Caco-2 (cell line): ENCODE measurements at places on chromosomes 16 and 17. TPM values are rescaled to one million over a fixed set of nuclear protein-coding genes. Genes with fewer than 3 reads are reported as not detected.

Gene MLKL
- 9.7 and 10.8 TPM in 2 replicates for total RNA-seq

Gene CPNE7
- 40.4 and 50.0 TPM in 2 replicates for total RNA-seq

Gene SSTR5
- total RNA-seq, result 0.23 and 0.30 TPM in 2 replicates

Gene CDYL2
- 0.95 and 1.8 TPM in 2 replicates for total RNA-seq

Gene TBC1D3H
- not detected in 2 replicates for total RNA-seq

Gene PHAF1
- total RNA-seq, result 34.4 and 38.5 TPM in 2 replicates

DNA sequence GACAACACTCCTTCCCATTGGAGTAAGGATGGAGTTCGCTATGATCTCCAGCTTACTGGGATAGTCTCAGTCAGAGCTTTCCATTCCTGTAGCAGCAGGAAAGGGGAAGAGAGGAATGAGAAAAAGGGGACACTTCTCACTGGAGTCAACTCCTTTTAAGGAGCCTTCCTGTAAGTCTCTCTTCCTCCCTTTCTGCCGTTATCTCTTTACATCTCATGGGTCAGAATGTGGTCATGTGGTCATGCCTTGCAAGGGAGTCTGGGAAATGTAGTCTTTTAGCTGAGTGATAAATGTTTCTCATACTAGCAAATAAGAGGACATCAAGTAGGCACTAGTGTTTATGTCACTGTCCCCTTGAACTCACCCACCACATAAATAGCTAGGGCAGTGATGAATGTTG is 227.3 kb downstream of the HAPSTR1 start:
- no peak for DNase-seq

- no peak for DNase-seq
Measured at GRCh38 chr16:56005958-56006357, 130.8 kb upstream of the CES5A start.

- DNase-seq, result no peak
Measured at GRCh38 chr16:69848637-69849545, 86.8 kb downstream of the WWP2 start.

DNA sequence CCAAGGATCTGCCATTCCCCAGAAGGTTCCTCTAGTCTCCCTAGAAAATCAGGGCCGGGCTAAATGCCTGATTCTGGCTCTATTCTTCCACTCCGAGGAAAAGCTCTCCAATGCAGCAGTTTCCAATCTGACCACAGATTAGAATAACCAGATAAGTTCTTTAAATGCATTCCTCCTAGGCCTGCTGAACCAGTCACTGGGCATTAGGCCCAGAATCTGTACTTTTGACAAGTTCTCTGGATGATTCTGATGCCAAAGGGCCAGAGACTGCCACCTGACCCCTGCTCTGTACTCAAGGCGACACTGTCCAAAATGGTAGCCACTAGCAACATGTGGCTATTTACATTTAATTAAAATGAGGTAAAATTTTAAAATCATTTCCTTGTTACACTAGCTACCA is 22.3 kb downstream of the MAP3K14 start:
- no peak for DNase-seq

DNA sequence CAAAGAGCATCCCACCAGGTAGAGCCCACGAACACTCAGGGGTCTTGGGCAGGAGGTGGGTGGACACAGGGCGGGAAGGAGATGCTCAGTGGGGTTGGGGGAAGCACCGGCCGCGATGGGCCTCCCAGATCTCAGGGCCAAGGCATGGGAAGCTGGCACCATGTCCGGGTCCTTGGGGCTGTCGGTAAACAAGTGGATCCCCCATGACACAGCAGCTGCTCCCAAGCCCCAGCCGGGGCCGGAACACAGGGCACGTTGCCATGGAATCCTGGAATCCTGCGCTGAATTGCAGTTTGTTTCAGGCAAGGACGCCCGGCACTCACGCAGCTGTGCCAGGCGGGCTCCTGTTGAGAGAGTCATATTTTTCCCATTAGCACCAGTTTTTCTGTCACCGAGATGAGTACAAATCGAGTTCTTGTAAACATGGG is 23.0 kb upstream of the CHMP6 start:
- DNase-seq, result no peak

GRCh38 chr16:17835118-17835876 is 364.5 kb upstream of the XYLT1 start:
- DNase-seq, result no peak

GRCh38 chr16:21566891-21567414 is 32.4 kb upstream of the METTL9 start:
- no peak for DNase-seq

- no peak for DNase-seq
Measured at GRCh38 chr17:6823011-6823442, 8.5 kb downstream of the TEKT1 start.

- no peak for DNase-seq
Measured at GRCh38 chr17:67466251-67466796, 89.2 kb downstream of the PITPNC1 start.

- DNase-seq, result peak; percentile 95
Measured at GRCh38 chr17:38663125-38663751, 11.5 kb downstream of the EPOP start.

DNA sequence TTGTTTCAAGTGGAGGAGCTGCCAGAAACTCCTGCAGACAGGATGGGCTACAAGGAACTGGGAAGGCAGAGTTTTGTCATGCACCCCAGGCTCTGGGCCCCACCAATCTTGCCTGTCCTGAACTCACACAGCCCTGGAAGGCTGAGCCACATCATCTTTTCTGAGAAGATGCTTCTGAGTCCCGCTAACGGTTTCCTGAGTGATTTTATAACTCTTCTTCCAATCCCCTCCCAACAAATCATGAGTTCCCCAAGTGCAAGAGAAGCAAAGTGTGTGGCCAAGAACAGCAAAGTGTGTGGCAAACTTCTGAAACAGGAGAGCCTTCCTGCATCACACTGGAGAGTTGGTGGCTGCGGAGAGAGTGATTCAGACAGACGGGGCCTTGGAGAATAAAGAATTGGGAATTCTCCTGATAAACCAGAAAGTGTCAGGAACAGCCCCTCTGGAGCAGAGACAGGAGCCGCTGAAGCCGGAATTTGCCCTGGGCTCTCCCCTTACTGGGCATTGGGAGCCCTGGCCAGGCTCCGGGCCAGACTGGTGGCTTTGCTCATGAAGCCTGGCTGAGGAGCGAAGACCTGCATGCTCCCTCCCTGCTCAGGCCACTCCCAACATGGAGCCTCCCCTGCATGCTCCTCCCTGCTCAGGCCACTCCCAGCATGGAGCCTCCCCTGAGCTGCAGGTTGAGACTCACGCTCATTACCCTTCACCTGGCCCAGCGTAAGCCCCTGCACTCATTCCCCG is 47.2 kb downstream of the PITPNM3 start:
- DNase-seq, result no peak

DNA sequence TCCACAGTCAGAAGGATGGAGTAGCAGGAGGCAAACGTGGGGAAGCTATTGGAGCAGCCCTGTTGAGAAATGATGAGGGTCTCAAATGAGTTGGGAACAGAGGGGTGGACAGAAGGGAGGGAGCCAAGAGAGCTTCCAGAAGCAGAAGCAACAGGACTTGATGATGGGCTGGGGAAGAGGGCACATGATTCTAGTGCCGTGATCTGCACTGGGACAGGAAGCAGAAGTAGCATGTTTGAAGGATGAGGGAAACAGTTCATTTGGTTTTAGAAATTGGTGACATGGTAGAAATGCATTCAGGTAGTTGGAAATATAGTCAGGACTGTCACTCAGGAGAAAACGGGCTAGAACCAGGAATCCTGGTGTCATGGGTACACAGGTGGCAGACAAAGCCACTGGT is 19.4 kb downstream of the EMP2 start:
- DNase-seq, result no peak

DNA sequence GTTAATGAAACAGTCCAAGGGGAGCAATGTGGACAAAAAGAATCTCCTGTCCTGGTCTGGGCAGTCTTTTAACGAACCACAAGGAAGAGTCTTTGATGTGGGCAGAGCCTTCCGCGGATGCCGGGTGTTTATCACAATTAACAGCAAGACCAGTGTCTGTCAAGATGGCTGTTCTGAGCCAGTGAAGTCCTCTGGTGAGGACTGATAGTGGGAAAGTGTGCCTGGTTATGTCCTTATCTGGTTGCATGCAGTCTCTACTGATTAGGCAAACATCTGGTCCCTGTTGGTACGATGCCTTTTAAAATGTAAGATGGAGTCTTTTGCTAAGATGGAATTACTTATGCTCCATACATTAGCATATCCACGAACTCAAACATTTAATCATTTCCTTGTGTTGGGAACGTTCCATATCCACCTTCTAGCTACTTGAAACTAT is 88.5 kb downstream of the ZNF18 start:
- no peak for DNase-seq

DNA sequence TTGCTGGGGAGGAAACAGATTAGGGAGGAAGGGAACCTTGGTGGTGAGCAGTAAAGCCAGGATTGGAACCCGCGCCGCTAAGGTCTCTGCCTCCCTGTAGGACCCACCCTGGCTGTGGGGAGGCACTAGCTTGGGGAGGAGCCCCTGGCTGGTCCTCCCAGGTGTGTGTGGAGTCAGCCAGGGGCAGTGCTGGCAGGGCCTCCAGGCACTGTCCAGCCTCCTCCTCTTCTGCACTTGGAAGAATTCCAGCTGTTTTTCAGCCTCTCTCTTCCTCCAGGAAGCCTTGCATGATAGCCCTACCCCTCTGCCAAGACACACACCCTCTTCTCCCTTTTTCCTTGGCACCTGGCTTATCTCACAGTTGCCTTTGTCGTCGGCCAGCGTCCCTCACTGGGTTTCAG is 34.8 kb downstream of the TMEM235 start:
- DNase-seq, result no peak

GRCh38 chr17:83173914-83174361 is 94.5 kb downstream of the METRNL start:
- peak; percentile 28 for DNase-seq

DNA sequence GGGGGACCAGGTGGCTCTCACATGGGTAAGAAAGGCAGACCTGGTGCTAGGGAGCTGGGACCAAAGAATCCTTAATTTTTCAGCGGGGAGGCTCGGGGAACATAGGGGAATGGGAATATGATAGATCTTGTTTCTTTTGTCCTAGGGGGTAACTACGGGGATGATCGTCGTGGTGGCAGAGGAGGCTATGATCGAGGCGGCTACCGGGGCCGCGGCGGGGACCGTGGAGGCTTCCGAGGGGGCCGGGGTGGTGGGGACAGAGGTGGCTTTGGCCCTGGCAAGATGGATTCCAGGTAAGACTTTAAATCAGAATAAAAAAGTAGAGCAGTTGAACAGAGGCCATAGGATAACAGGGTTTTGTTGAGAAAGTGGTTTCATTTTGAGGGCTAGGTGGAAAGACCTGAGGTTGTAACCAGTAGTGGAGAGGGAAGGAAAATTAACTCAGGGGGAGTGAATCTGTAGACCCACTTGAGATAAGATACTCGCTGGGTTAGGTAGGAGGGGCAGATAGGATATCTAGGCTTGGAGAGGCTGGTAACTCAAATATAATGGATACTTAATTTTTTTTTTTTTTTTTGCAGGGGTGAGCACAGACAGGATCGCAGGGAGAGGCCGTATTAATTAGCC is 11.0 kb downstream of the FUS start:
- DNase-seq, result no peak

DNA sequence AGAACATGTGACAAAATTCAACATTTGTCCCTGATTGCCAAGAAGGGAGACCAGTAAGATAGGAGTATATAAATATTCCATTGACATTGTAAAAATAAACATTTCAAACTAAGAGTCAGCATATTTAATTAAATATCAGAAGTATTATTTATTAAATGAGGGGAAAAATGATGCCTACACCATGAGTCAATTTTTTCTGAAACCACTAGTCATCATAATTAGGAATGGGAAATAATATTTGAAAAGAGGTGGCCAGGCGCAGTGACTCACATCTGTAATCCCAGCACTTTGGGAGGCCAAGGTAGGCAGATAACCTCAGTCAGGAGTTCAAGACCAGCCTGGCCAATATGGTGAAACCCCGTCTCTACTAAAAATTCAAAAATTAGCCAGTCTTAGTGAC is 2.1 kb downstream of the CMTM1 start:
- DNase-seq, result no peak
